ENCODE measurements at places on chromosomes 13 and 19.

GRCh38 chr19:11418094-11418548 lies 993 bp downstream of the RGL3 start:
- no peak for DNase-seq

- no peak for DNase-seq
These were observed 216.8 kb upstream of the MAB21L1 start for GRCh38 chr13:35693134-35693784.

- no peak for DNase-seq
These were observed 969 bp upstream of the CEACAM5 start for GRCh38 chr19:41707502-41707812.

- no peak for DNase-seq
These were observed 6.5 kb downstream of the MEIOSIN start for GRCh38 chr19:45739498-45740439.

DNA sequence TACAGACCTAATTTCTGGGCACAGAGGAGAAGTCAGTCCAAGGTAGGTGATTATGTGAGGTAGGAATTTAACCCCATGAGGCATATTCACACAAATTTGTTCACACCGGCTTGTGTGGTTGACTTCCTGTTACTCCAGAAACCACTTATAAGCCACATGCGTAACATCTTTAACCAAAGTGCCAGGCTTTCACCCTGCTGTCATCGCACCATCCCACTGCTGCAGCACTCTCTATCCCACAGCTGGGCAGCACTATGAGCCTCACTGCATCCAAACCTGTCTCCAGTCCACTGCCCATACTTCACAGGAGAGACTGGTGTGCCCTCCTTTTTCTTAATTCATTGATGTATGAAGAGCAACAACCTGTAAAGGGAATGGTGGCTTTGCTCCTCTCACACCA lies 128.2 kb upstream of the ARGLU1 start:
- DNase-seq, result no peak

DNA sequence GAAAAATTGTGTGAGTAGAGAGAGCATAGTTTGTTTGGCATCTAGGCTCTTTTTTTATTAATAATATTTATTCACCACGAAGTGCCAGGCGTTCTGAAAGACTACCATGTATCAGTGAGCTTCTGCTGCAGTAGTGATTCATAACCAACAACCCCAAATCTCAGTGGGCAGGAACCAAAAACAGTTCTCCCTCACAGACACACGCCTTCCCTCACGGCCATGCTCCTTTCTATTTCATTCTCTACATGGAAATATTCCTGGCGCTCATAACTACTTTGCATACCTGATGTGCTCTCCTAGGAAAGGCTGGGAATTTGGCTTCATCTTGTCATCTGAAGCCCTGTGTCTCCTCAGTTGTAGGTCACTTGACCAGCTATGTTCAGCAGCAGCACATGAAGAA lies 26.6 kb upstream of the AMER2 start:
- DNase-seq, result no peak

DNA sequence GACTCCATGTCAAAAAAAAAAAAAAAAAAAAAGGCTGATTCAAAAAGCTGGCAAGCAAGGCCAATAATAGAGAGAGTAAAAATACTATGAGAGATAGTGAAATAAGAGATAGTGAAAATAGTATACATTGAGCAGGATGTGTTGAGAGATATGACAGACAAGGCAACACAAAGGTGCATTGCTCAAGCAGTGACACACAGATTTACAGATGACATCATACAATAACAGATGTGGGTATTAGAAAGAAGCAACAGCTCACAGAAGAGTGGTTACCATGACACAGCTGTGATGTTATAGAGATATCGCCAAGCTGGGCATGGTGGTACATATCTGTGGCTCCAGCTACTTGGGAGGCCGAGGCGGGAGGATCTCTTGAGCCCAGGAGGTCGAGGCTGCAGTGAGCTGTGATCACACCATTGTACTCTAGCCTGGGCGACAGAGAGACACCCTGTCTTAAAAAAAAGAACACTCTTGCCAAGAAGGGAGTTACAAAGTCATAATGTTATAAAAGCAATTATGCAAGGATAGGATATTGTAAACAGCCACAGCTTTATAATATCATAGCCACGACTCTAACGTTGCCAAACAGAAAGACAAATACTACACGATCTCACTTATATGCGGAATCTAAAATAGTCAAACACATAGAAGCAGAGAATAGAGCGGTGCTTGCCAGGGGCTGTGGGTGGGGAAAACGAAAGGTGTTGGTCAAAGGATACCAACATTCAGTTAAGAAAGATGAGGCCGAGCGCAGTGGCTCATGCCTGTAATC lies 10.3 kb downstream of the TNFSF9 start:
- no peak for DNase-seq

GRCh38 chr19:58522709-58523108 lies 3.1 kb upstream of the ZBTB45 start:
- DNase-seq, result no peak

GRCh38 chr13:84651288-84651687 lies 769.0 kb upstream of the SLITRK1 start:
- no peak for DNase-seq

- DNase-seq, result no peak
These were observed 29.6 kb upstream of the KLF2 start for GRCh38 chr19:16295057-16295456.

DNA sequence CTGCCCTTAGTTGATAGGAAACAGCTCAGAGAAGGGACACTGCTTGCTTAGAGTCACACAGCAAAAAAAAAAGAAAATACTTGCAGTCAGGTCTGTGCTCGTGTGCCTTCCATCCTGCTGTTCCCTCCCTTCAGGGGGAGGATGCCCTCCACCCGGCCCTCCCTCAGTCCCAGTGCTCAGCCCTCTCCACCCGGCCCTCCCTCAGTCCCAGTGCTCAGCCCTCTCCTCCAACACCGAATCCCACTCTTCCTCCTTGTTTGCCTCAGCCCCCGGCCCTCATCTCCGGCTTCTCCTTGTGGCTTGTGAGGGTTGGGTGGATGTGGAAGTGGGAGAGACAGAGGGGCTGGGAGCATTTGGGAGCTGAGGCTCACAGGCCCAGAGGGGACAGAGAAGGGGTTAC lies 5.8 kb downstream of the TFPT start:
- no peak for DNase-seq

DNA sequence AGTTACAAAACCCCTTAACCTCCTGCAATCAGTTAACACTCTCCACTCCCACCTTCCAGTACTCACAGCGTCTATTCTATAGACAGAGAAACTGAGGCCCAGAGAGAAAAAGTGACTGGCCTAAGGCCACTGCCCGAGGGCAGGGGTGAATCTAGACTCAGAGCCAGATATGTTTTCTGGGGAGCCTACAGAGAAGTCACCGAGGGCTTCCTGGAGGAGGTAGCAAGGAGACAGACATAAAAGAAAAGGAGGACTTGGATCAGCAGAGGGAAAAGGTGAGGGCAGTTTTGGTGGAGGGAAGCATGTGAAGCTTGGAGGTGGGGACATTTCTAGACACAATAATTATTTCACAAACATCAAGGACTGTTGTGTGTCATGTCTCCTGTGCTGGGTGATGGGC lies 1.6 kb upstream of the COMP start:
- DNase-seq, result no peak

- DNase-seq, result no peak
These were observed 191.2 kb downstream of the USP12 start for GRCh38 chr13:26980099-26981031.

DNA sequence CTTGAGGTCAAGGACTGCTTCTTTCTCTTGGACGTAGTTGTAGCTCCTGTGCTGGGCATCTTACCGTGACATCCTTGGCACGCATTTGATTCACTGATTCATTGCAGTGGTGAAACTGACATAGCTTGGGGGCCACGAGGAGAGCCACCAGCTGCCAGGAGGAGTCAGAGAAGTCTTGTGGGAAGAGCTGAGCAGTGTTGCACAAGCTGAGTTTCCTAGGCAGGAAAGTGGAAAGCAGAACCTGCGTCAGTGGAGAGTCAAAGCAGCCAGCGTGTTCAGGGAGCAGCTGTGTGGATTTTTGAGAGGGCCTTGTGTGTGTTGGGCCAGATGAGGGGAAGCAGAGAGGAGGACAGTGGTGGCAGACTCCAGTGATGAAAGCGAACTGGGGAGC lies 5.3 kb upstream of the GPR183 start:
- DNase-seq, result no peak

DNA sequence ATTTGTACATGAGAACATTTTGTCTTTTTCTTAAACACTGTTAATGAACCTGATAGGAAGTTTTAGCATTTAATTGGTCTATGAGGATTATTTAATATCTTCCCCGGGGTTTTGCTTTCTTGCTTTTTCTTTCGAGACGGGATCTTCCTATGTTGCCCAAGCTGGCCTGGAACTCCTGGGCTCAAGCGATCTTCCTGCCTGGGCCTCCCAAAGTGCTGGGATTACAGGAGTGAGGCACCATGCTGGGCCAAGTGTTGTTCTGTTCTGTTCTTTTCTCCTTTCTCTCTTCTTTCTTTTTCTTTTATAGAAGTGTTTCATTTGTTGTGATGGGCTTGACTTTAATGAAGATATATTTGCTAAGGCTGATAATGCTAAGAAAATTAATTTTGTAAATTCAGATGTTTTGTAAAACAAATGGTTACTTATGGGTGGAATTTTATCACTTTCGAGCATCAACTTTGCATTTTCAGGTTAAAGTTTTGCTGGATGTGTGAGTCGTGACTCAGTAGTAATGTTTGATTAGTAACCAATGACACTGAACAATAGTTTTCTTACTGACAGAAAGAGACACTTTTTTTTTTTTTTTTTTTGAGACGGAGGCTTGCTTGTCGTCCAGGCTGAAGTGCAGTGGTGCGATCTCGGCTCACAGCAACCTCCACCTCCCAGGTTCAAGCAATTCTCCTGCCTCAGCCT lies 2.2 kb downstream of the PAN3 start:
- no peak for DNase-seq

DNA sequence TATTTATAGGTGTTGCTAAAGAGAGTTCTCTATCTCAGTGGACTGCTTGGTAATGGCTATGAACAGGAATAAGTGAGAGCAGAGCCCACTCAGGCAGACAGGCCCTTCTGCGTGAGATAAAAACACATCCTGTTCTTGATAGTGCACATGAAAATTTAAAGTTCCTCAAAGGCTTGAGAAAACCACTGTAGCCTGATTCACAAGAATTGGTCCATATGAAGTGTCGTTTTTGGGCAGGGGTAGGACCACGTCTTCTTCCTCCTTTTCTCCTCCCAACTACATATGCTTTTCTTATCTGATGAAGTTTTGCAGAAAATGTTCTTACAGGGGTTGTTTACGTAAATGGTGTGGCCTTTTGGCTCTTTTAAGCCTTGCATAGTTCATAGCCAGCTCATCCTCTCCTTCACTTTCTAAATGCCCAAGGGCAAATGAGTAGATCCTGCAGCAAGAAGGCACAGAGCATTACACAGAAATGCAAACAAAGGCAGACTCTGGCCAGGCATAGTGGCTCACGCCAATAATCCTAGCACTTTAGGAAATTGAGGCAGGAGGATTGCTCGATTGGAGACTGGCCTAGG lies 53.8 kb downstream of the RNF6 start:
- no peak for DNase-seq

GRCh38 chr13:101248739-101249514 lies 167.4 kb downstream of the NALCN start:
- DNase-seq, result no peak

- DNase-seq, result no peak
These were observed 7.9 kb downstream of the SIPA1L3 start for GRCh38 chr19:37914908-37915307.

- DNase-seq, result no peak
These were observed 86.9 kb downstream of the SOX1 start for GRCh38 chr13:112153846-112154245.

- no peak for DNase-seq
These were observed 804.6 kb downstream of the SLITRK6 start for GRCh38 chr13:84994582-84994981.

GRCh38 chr13:40666933-40667621 lies 636 bp upstream of the FOXO1 start:
- DNase-seq, result no peak

- no peak for DNase-seq
These were observed 18.8 kb downstream of the TYK2 start for GRCh38 chr19:10361569-10362011.

GRCh38 chr13:50668691-50669271 lies 174.7 kb downstream of the DLEU7 start:
- no peak for DNase-seq

GRCh38 chr13:48199404-48199946 lies 33.5 kb upstream of the ITM2B start:
- DNase-seq, result no peak

DNA sequence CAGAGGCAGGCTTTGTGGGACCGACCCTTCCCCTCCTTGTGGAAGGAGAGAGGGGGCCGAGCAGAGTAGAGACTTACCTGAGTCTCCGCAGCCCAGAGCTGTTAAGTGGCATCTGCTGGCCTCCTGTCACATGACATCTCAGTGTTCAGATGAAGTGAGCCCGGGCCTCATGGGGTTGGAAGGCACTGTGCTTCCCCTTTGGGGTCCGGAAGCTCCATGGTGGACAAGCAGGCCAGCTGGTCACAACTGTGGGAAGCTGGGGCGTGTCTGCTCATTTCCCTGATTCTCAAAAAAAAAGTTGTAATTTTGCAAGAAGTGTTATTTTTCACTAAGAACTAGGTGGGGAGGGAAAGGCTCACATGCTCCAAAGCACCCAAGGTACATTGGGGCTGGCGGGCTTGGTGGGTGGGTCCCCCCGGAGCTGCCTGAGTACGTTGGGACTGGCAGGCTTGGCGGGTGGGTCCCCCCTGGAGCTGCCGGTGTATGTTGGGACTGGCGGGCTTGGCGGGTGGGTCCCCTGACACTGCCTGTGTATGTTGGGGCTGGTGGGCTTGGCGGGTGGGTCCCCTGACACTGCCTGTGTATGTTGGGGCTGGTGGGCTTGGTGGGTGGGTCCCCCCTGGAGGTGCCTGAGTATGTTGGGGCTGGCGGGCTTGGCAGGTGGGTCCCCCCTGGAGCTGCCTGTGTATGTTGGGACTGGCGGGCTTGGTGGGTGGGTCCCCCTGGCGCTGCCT lies 18.2 kb upstream of the DCUN1D2 start:
- DNase-seq, result no peak

GRCh38 chr19:2455851-2456570 lies 748 bp downstream of the LMNB2 start:
- peak; percentile 33 for DNase-seq

DNA sequence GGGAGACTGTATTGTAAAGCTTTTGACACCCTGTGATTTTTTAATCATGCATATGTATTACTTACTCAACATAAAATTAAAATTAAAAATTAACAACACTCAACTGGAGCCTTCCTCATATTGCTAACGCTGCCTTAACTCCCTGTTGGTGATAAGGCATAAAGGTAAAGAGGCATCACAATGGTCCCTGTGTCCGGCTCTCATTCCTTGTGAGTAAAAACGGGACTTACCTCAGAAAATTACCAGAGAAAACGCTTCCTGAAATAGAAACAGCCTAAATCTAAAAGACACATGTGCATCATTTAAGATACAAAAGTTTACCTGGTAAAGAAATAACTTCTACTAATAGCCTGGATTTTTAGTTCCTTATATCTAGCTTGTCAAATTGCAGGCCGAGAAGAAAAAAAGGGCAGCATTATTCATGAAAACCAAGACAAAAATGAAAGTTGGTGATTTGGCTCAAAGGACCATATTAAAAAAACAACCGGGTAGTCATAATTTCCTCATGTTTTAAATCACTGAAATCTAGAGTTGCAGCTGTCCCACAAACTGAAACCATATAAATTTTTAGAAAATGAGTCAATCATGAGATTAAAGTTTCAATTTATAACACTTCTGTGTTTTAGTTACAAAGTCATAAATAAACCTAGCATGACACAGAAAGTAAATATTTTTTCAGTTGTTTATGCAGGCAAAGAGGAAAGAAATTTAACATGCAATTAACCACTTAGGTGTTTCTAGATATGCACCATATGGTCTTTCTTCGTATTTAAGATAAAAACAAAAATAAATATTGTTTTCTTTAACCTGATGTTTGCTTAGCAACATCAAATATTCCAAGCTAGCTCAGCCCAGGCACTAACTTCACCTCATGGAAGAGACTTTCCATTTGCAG lies 94.7 kb downstream of the MIPEP start:
- DNase-seq, result no peak
